ENCODE measurements at places on chromosomes 6 and 20.

DNA sequence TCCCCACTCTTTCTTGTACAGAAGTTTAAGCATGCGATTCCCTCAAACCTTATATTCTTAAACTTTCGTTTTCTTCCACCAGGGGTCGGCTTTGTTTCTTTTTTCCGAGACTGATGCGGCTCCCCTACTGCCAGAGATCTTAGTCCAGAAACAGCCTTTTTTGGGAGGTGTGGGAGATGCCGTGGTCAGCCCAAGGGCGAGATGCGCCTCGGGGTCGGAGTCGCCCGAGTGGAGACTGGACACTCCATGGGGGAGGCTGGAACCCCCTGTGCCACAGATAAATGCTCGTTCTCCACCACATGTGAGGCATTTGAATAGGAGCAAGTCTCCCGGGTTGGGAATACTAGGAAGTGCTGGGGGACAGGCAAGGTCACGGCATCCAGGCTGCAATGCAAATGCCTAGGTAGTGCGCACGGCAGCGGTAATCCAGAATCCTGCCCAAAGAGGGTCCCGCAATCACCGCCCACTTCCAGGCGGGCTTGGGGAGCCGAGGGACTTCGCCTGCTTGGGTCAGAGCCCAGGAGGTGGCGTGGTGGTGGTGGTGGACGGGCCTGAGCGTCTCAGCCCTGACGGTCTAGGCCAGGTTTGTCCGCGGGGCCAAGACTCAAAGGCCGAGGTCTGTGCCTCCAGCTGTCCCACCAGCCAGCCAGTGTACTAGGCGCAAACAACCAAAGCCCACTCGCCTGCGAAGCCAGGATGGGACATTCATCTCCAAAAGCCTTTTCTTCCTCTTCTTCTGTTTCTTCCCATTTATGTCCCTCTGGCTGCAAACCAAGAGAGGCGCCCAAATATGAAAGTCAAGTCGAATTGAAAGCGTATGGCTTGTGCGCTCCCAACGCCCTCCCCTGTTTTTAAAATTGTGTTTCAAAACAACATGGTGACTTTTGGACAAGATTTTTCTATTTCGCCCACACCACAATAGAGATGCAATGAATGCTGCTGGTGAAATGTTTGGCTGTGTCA is 39.3 kb upstream of the OSTM1 start:
- no peak for DNase-seq

GRCh38 chr20:64092258-64093012 is 8.2 kb upstream of the LKAAEAR1 start:
- no peak for DNase-seq

GRCh38 chr20:21101932-21102575 is 4.1 kb downstream of the LINC00237 start:
- DNase-seq = no peak

DNA sequence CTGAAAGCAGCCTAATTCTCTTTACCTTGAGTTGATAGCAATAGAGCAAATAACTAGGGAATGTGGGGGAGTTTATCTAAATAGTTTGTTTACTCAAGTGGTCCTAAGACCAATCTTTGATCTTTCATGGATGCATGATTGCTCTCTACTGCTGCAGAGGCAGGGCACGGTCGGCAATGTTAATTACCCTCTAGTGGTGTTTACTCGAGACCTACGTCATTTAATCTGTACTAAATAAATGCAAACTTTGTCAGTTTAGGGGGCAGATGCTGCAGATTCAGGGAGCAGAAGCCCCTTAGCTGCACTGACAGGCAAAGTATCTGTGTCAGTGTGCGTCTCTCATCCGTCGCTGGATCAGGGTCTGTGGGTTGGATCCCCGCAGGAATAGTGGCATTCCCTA is 6.9 kb downstream of the RTN4IP1 start:
- no peak for DNase-seq

DNA sequence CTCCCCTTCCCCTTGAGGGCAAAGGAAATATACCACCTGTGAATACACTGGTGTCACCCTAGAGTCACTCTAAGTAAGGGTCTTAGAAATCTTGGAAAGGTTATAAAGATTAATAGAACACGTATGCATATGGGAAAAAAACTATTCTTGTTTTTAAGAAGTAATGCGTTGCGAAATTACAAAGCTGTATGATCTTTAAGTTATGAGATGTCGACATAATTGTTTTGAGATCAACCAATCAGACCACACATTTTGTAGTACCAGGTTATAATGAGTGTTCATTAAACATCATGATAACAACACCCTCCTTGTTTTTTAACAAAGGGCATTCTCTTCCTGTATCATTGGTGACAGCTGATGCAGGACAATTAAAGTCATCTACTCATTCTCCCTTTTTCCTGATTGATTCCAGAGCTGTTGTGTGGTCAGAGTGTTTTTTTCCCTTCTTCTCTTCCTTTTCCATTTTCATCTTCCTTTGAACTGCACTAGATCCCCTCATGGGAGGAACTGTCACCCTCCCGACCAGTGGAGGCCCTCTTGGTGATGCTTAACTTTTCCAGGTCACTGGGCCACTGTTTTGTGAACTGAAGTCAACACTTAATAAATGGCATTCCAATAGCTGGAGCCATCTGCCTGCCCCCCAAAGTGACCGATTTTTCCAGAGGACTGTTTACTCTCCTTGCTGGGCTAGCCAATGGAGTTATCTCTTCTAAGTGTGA is 37.0 kb downstream of the PRDM1 start:
- DNase-seq = no peak

GRCh38 chr6:49526598-49526997 is 23.9 kb upstream of the C6orf141 start:
- DNase-seq = no peak

GRCh38 chr6:45434381-45434700 is 56.6 kb upstream of the SUPT3H start:
- no peak for DNase-seq

- no peak for DNase-seq
These were observed 21.4 kb upstream of the AKIRIN2 start for GRCh38 chr6:87723170-87724078.

DNA sequence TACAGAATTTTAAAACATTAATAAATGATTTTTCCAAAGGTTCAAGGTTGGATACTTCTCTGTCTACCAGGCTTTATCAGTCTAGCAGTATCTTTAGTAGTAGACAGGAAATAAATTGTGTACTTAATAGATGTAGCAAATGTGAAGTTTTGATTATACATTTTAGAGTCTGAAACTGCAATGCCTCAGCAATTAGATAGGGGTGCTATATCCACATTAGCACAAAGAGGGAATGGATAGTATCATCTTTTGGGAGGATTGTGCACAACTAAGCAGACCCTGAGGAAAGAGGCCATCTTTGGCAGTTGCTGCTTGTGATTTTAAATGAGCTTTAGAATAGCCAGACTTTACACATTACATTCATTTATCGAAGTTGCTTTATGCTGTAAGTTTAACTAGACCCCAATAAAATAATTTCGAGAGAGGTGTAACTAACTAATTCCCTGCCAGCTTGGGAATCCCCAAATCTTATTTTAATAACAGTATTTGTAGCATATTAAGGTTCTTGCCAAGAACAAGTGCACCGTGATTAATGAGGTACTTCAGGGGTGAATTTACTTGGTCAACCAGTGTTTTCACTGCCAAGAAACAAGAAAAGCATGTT is 2.8 kb downstream of the KCNQ5 start:
- no peak for DNase-seq

- no peak for DNase-seq
These were observed 405.2 kb downstream of the RFPL4B start for GRCh38 chr6:112752305-112752704.

DNA sequence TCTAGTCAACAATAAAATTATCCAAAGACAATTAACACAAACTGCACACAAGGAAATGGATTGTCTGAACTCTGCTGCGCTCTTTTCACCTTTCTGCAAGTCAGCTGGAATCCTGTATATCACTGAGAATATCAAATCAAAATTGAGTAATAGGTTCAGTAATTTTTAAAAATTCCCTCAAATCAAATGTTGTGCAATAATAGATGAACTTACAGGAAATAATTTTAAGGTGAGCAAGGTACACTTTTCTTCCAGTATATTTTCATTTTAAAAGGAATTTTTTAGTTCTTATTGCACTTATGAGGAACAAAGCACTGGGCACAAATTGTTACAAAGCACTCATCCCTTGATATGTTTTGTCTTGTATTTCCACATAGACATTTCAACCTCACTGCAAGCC is 1.2 kb downstream of the SAYSD1 start:
- no peak for DNase-seq

GRCh38 chr6:166567107-166567506 is 19.4 kb downstream of the RAMACL start:
- no peak for DNase-seq

- no peak for DNase-seq
These were observed 32.0 kb downstream of the TRERF1 start for GRCh38 chr6:42419490-42420280.

DNA sequence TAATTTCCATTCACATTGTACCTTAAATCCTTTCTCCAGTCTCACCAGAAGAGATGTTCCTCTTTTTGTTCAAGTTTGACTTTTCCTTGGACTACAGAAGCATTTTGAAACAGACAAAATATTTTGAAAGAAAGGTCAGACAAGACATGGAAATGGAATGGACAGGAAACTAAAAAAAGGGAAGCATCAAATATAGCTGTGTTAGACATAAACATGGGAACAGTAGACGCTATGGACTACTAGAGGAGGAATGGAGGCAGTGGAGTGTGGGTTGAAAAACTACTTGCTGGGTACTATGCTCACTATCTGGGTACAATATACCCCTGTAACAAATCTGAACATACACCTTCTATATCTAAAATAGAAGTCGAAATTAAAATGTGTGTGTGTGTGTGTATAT is 4.1 kb upstream of the FAM135A start:
- no peak for DNase-seq

DNA sequence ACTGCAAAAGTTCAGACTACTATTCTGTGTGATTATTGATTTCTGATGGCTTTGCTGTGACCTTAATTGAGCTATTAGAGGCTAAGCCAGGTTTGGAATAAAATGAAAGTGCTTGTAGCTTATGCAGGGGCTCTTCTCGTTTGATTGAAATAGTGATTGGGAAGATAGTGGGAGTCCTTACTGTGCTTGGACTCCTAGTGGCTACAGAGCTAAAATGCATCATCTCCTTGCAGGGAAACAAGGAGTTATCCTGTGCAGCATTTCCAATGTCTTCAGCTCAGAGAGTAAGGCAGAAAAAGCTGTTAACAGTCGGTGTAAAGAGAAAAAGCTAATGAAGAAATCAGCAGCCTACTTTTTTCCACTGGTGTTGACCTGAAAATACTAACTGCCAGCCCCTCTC is 173.5 kb downstream of the SLC35F1 start:
- no peak for DNase-seq

DNA sequence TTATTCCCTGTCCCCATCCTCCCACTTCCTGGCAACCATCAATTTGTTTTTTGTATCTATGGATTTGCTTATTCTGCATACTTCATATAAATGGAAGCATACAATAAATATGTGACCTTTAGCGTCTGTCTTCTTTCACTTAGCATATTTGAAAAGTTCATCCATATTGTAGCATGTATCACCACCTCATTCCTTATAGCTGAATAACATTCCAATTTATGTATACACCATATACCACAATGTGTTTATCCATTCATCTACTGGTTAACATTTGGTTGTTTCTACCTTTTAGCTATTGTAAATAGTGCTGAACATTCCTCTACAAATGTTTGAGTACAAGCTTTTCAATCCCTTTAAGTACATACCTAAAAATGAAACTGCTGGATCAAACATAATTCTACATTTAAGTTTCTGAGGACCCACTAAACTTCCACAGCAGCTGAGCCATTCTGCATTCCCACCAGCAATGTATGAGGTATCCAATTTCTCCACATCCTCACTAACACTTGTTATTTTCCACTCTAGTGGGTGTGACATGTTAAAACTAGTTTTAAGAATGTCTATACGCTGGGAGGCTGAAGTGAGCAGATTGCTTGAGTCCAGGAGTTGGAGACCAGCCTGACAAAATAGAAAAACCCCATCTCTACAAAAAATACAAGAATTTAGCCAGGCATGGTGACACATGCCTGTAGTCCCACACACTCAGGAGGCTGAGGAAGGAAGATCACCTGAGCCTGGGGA is 32.9 kb downstream of the NUDT3 start:
- no peak for DNase-seq

GRCh38 chr6:73560182-73560732 is 39.4 kb upstream of the EEF1A1 start:
- DNase-seq = no peak

GRCh38 chr6:137389150-137389704 is 105.0 kb downstream of the OLIG3 start:
- peak; percentile 10 for DNase-seq

DNA sequence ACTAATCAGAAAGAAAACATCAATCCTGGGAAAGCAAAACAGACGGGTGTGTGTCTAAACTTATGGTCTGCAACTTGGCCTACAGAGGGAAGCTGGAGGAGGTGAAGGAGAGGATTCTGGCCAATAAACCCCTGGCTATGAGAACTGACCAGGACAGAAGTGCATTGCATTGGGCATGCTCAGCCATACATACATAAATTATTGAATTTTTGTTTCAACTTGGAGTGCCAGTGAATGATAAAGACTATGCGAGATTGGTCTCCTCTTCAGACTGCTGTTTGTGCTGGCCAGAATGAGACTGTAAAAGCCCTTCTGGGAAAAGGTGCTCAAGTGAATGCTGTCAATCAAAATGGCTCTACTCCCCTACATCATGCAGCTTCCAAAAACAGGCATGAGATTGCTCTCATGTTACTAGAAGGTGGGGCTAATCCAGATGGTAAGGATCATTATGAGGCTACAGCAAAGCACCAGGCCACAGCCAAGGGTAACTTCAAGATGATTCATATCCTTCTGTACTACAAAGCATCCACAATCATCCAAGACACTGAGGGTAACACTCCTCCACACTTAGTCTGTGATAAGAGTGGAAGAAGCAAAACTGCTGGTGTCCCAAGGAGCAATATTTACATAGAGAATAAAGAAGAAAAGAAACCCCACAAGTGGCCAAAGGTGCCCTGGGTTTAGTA is 17.4 kb downstream of the ADNP start:
- no peak for DNase-seq

GRCh38 chr6:24584382-24584720 is 61.6 kb downstream of the KIAA0319 start:
- no peak for DNase-seq

- no peak for DNase-seq
These were observed 17.2 kb downstream of the DYNLT1 start for GRCh38 chr6:158627168-158627939.

- DNase-seq = no peak
These were observed 207.1 kb upstream of the MARCKS start for GRCh38 chr6:113649880-113650609.

- DNase-seq = no peak
These were observed 38.4 kb downstream of the VSTM2L start for GRCh38 chr20:37941332-37941731.
